ENCODE measurements at places on chromosomes 7 and 10.

- no peak for DNase-seq
These were observed 16.2 kb downstream of the PFKFB3 start for GRCh38 chr10:6218692-6219493.

DNA sequence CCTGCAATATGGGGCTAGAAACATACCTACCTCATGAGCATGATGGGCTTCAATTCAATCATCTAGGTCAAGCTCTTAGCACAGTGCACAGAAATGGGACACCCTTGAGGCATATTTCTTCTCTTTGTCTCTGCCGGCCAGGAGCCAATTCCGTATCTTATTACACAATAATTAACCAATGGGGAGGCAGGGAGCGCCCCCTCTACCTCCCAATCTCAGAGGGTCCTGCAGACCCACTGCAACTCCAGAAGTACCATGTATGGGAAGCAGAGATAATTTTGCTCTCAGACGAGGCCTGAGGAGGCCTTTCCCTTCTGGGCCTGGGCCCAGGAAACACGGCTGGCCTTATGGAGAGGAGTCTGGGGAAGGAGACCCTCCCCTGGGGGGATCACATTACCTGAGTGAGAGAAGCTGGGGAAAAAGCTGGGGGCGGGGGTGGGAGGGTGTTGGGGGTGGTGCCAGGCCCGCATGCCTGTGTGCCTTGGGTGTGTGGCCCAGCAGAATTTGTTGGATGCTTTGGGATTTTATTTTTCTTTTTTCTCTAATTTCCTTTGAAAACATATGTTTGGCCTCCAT lies 155.5 kb downstream of the UBE2H start:
- DNase-seq, result no peak

DNA sequence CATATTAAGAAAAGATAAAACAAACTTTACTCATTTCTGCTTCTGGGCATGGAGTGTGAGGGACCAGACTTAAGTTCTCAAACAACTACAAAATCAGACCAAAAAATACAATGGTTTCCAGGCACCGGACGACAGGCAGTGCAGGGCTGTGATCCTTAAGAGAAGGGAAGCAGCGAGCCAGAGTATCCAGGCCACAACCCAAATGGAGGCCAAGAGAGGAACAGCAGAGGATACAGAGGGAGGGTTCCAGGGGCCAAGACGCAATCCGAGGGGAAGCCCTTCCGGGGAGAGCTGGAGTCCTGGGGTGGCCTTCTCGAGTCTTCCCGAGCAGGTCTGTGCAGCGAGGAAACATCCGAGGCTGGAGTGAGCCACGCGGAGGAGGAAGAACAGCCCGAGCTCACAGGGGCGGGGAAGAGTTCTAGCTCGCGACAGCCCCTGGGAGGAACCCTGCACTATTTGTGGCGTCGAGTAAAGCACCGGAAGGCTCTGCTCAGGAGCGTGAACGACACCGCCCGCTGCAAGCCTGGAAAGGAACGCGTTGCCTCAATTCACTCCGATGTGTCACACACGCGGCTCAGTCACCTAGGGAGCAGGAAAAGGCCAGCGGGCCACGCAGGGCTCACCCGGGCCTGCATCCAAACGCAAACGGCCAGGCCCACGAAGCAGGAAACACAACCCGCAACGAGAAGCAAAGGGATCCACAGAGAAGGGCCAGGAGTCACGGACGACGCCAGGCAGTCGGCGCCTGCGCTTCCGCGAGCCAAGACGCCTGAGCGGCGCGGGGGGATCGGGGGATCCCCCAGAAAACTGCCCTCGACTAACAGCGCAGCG lies 933 bp upstream of the RNF32 start:
- DNase-seq, result no peak

- DNase-seq, result peak; percentile 52
These were observed 47.3 kb downstream of the LRRN3 start for GRCh38 chr7:111138193-111138569.

GRCh38 chr7:18866359-18867036 lies 250.9 kb downstream of the TWIST1 start:
- no peak for DNase-seq

DNA sequence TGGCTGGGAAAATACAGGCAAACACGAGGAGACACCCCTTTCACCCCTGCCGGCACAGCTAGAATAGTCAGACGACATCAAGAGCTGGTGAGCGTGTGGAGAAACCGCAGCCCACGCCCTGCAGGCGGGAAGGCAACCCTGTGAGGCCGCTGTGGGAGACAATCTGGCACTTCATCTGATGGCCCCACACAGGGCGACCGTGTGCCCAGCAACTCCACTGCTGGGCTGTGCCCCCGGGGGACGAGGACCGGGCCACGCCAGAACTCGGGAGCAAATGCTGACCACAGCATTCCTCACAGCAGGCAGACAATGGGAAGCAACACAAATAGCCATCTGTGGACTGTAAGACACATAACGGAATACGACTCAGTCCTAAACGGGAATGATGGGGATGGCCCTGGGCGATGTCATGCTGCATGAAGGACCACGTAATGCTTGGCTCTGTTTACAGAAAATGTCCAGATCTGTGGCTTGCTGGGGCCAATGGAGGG lies 58.9 kb downstream of the CFAP46 start:
- no peak for DNase-seq

DNA sequence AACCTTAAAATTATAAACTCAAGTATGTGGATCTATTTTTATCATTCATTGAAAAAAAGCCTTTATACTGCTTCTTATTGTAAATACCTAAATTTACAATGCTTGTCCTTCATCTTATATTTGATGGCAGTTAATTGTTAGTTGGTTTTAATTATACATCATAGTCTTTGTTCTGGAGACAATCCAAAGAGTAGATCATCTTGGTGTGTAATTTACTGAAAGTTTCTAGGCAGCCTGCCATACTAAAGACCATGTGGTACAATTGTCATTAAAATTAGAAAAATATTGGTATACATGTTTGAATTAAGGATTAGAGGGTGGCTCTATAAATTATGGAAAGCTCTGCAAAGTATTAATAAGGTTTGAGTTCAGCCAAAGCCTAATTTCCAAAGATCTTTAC lies 231.4 kb downstream of the KCND2 start:
- DNase-seq, result no peak

DNA sequence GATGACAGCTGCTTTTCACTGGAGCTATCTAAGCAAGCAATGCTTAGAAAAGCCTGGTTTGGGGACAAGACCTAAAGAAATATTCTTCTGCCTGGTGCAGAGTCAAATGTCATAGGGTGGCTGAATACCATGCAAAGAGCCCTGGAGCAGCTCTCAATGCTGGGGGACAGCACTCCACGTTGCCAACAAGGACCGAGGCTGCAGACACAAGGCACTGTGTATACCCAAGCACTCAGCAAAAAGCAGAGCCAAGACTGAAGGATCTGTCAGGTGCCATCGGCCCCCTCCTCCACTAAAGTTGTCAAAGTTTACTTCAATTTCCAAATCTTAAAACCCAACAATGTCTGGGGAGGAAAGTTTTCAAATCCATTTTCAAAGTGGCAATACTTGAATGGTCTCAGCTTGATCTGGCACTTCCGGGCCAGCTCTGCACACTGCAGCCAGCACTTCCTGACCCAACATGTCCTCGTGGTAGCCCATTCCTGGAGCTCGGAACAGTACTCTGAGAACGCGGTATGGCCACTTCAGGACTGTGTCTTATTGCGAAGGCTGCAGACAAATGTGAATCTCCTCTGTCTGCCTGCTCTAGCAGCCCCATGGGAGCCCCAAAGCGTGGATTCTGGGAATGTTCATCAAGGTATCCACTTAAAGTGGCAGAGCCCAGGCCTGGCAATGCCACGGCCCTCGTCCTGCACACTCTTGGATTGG lies 191.8 kb downstream of the TNS3 start:
- DNase-seq, result no peak

GRCh38 chr7:156993021-156993924 lies 17.2 kb downstream of the MNX1 start:
- no peak for DNase-seq

GRCh38 chr7:75740846-75741497 lies 2.2 kb upstream of the HIP1 start:
- no peak for DNase-seq

- no peak for DNase-seq
These were observed 10.2 kb downstream of the SLIT1 start for GRCh38 chr10:97175586-97175985.

GRCh38 chr7:30465811-30466180 lies 12.8 kb downstream of the NOD1 start:
- DNase-seq, result no peak

GRCh38 chr7:27174874-27175625 lies 930 bp upstream of the HOXA10 start:
- DNase-seq, result no peak

DNA sequence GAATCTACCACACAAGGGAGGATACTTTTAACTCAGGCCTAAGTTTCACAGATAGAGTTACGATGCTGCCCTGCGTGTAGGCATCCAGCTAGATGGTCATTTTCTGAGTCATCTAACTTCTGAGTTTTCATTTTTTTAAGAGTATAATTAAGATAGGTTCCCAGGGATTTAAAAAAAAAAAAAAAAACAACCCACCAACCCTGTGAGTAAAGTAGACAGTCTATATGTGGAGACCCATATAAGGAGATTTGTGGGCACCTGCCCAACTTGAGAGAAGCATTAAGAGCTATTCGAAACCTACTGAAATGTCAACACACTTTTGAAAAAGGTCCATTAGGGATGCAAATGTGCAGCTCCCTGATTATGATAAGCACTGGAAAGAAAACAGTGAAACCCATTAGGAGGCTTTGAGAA lies 257.3 kb downstream of the TRIL start:
- DNase-seq, result no peak

GRCh38 chr7:22005151-22005550 lies 59.5 kb upstream of the CDCA7L start:
- DNase-seq, result no peak
